Activated CD4-positive, alpha-beta T cell treated with anti-CD3 and anti-CD28 coated beads for 36 hours (primary cell): ENCODE measurements at places on chromosomes 2 and 18. TPM values are rescaled to one million over a fixed set of nuclear protein-coding genes. Genes with fewer than 3 reads are reported as not detected.
A peak's percentile ranks its signal among the peaks of the same experiment; 100 is the strongest.

GRCh38 chr2:86372641-86373502, 35.4 kb upstream of the REEP1 start:
- DNase-seq, result peak; percentile 18

CD28 gene
- total RNA-seq, result 175 TPM

DNA sequence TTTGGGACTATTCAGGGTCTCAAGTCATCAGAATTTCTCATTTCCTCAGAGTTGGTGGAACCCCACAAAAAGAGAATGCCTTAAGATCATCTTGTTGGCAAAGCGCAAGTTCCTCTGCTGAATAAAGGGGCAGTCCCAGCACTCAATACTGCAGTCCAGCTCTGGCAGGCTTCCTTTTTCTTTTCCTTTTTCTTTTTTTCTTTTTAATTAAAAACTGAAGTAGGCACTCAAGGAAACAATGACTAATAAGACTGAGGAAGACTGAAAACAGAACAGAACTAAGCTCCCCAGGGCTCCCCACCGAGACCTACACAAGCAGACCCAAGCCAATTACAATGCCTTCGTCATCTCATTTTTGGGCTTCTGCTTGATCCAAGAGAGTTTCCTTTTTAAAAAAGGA, 82.0 kb downstream of the STK39 start:
- peak; percentile 31 for DNase-seq

DNA sequence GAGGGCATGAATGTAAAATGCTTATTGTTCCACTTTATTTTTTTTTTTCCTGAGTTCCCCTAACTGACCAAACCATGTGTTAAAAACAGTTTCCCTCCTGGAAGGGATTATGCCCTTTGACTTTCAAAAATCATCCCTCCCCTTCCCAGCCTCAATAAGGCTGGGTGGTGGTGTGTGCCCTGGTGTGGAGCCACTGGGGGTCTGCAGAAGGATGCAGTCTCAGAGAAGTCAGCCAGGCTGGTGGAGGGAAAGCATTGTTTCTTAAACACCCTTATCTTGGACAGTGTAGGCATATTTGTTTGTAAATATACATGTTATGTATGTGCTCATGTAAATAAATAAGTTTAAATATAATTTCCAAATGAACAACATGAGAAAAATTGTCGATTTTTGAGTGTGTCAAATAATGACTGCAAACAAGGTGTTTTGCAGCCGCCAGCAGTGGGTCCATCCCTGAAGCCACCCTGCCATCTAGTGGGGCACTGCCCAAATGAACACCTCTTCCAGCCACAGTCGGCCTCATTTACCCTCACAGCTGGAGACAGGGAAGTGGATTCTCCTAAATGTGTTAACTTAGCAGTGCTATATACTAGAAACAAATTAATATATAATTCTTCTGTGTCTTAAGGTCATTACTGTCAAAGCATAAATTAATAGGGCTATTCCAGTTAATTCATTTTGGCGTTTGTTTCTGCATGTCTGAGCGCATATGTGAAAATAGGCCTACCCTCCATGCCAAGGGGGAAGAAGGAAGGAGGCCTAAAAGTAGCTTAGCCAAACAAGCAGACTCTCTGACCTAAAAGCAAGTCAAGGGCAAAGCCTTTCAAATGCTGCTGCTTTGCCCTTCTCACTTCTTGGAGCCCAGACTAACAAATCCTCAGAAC, 209.6 kb upstream of the PIK3C3 start:
- DNase-seq, result peak; percentile 53

DNA sequence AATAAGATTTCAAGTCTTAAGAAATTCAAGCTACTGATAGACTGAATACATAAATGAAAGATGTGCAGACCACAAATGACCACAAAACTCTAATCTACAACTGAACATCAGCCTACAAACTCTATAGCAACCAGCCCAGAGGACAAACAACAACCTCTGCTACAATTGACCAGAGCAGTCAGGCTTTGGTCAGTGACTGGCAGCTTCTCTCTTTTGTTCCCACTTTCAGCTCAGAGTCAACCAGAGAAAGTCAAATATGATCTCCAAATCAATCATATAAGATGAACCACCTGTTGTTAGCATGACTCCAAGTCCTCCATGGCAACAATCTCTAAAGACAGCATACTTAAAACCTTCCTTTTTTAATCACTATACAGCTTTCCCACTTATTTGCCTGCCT, 996.2 kb downstream of the SUCLG1 start:
- DNase-seq, result no peak

C2orf92 gene
- total RNA-seq, result 8.9 TPM

- DNase-seq, result peak; percentile 72
Observed at GRCh38 chr2:157875641-157876065, 477 bp downstream of the ACVR1 start.

GRCh38 chr2:38076152-38076709, 280 bp upstream of the CYP1B1 start:
- DNase-seq, result peak; percentile 81

TGFA gene
- total RNA-seq, result 0.07 TPM

TUBA3E gene
- not detected for total RNA-seq

SUPT7L gene
- 26.1 TPM for total RNA-seq

CACNB4 gene
- 0.37 TPM for total RNA-seq

GRCh38 chr2:235366807-235367206, 127.0 kb upstream of the AGAP1 start:
- DNase-seq, result no peak

RTP5 gene
- total RNA-seq, result 0.07 TPM

C2orf80 gene
- total RNA-seq, result not detected

RASGRP3 gene
- total RNA-seq, result 3.9 TPM

DNA sequence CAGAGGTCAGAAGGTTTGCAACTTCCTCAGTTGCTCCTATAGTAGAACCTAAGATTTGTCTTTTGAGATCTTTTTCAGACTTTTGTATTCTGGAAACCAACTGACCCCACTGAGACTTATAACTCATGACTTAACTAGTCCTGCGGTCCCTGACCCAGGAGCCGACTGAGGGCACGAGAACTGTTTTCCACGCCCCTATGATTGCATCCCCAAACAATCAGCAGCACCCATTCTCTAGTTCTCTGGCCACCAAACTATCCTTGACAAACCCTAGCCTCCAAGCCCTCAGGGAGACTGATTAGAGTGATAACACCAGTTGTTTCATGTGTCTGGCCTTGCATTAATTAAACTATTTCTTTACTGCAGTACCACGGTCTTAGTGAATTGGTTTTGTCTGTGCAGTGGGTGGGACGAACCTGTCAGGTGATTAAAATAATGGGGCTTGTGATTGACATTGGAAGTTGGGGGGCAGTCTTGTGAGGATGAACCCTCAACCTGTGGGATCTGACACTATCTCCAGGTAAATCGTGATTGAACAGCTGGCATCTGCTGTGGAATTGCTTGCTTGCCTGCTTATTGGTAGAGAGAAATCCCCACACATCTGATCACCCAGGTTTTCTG, 95.7 kb downstream of the B3GNT2 start:
- no peak for DNase-seq

DNA sequence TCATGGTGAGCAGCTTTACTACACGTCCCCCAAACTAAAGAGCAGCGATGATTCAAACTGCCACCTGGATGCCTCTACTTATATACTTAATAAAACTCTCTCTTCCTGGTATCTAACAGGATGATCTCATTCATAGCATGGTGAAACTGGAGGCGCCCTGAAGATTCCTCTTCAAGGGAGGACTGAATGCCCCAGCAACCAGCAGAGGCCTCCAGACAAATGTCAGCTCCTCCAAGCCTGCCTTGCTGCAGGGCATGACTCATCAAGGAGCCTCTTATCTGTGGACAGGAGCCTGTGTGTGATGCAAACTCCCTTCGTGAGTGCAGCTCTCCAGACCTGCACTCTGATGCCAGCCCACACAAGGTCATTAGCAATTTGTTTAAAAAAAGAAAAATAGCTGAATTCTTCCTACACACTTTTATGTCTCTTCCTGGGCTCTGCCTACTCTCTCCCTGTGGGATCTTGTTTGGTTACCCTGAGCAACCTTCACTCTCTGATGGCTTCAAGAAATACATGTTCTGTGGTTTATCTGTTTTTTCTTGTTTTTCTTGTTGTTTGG, 30.2 kb downstream of the LONRF2 start:
- peak; percentile 64 for DNase-seq

- peak; percentile 86 for DNase-seq
Observed at GRCh38 chr2:200702646-200703118, 109.0 kb upstream of the BZW1 start.

DNA sequence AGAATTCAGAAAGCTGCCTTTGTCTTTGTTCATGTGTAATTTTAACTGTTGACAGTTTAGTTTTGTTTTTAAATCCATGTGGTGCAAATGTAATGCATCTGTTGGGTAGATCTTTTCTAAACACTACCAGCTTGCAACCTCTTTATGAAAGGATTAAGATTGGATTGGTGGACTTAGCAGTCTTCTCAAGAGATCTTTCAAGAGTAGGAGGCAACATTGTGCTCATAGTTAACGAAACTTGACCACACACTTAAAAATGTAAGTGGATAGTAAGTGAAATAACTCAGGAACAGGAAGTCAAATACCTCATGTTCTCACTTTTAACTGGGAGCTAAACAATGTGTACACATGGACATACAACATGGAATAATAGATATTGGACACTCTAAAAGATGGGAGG, 579.0 kb downstream of the RIT2 start:
- no peak for DNase-seq

- DNase-seq, result no peak
Observed at GRCh38 chr2:224389317-224389716, 12.6 kb downstream of the FAM124B start.

DNA sequence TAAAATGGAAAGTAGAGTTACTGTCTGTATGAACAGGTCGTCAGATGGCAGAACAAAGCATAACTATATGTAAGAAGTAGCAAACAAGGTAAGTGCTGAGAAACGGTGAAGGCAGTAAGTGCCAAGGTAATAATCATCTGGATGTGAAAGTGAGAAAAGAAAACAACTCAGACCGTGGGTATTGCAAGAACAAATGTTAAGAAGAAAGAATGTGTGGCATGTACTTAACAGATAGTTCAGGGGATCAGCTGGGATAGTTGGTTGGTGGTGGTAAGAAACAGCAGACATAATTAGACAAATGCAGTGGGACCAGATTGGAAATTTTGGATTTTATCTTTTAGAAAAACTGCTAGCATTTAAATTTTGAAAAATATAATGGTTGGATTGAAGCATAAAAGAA, 375.8 kb upstream of the NXPH2 start:
- DNase-seq, result no peak

- DNase-seq, result no peak
Observed at GRCh38 chr2:113826346-113827285, 63.3 kb upstream of the ACTR3 start.

- no peak for DNase-seq
Observed at GRCh38 chr2:46657042-46657504, 177.7 kb downstream of the TMEM247 start.

ADCYAP1 gene
- total RNA-seq, result not detected

DNA sequence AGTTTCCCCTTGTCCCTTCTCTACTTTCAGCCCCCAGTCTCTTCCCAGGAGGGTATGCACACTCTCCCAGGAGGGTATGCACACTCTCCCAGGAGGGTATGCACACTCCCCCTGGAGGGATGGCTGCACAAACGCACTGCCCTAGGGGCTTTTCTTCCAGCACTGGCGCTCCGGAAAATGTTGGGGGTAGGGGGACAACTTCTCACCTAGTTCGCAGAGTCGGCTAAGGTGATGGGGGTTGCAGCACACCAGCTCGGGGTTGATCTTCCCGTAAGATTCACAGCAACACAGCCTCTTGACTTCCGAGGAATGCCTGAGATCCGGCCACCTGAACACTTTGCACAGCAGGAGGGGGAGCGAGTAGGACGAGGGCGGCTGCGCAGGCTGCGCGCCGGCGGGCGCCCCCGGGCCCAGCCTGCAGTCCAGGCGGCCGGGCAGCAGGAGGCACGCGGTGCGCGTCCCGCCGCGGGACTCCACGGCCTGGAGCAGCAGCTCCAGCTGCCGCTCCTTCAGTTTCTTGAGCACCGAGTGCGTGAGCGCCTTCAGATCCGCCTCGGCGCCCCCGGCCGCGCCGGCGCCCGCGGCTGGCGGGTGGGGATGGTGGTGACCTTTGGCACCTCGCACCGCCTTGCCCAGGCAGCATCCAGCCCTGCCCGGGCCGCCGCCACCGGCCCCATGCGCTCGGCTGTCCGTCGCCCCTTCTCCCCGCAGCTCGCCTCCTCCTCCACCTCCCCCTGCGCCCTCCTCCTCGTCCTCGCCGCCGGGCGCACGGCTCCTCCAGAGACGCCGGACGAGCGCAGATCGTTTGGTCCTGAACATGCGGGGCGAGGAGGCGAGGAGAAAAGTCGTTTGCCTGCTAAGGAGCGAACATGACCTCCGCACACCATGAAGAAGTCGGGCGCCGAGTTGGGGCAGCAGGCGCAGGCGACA, 894 bp downstream of the SMAD7 start:
- peak; percentile 59 for DNase-seq

GRCh38 chr2:157735532-157735931, 106.9 kb upstream of the ACVR1C start:
- DNase-seq, result no peak

GRCh38 chr2:24815171-24815570, 21.9 kb downstream of the CENPO start:
- no peak for DNase-seq

DNA sequence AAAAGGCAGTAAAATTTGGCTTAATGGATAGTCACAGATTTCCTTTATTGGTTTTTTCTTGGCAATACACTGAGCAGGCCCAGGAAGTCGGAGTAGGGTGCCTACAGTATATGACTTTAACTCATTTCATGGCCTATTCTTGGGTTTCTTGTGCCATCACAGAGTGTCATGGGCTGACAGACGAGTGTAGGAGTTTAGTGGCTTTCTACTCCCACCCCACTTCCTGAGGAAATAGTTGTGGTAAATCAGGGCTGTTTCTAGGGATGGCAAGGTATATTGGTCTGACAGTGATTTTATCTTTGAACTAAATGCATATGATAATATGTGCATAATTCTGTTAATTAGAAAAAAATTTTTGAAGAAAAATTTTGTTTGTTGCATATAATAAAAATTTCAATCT, 100.1 kb downstream of the PLCL1 start:
- DNase-seq, result peak; percentile 49

RAD51AP2 gene
- total RNA-seq, result not detected

DNA sequence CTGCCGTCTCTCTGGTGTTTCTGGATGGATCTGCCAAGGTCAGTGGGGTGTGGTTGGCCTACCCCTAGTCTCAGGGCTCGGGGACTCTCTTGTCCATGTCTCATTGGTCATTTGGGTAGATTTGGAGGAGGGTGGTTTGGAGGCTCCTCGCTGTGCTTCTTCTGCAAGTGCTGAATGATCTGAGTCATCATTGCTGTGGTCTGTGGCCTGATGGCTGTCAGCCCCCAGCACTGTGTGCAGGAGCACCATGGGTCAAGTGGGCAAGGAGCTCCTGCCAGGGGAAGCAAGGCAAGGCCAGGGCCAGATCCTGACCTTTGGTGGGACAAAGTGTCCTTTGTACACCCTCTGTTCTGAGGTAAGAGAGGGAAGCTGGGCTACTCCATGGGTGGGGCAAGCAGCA, 221.8 kb downstream of the FHOD3 start:
- no peak for DNase-seq

GRCh38 chr18:63040788-63041410, 278.7 kb downstream of the BCL2 start:
- peak; percentile 41 for DNase-seq

DNA sequence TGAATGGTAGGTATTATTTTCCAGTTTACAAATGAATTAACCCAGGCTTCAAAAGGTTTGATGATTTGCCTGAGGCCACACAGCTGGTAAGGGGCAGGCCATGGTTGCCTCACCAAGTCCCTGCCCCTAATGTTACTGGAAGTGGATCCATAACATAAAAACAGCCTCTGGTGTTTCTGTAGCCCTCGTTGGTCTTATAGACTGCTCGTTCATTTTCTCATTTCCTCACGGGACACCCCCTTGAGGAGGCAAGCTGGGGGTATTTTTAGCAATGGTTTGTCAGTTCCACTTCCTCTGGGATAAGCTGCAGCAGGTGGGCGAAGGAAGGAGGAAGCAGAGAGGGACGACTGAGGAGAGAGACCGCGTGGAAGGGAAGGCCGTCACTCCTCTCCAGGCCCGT, 32.9 kb upstream of the NDUFV2 start:
- no peak for DNase-seq
